ENCODE measurements at places on chromosomes 3 and 15. TPM values are rescaled to one million over a fixed set of nuclear protein-coding genes. Genes with fewer than 3 reads are reported as not detected.

FRMD5 gene
- not detected for total RNA-seq

CCDC54 gene
- not detected for total RNA-seq

WWTR1 gene
- 0.31 TPM for total RNA-seq

AMT gene
- total RNA-seq = 3.8 TPM

TUSC7 gene
- total RNA-seq = not detected

GOLGA6A gene
- not detected for total RNA-seq

VIPR1 gene
- total RNA-seq = 9.1 TPM

SPATA12 gene
- not detected for total RNA-seq

SERINC4 gene
- total RNA-seq = 0.39 TPM

LRRC34 gene
- total RNA-seq = 15.0 TPM

LRRC15 gene
- total RNA-seq = not detected

All from activated CD8-positive, alpha-beta T cell treated with anti-CD3 and anti-CD28 coated beads, Interleukin-2, amount 10 ng/mL, durations not matched to agents 7 days and 5 days (primary cell).